ENCODE measurements at places on chromosomes 5 and 9.

DNA sequence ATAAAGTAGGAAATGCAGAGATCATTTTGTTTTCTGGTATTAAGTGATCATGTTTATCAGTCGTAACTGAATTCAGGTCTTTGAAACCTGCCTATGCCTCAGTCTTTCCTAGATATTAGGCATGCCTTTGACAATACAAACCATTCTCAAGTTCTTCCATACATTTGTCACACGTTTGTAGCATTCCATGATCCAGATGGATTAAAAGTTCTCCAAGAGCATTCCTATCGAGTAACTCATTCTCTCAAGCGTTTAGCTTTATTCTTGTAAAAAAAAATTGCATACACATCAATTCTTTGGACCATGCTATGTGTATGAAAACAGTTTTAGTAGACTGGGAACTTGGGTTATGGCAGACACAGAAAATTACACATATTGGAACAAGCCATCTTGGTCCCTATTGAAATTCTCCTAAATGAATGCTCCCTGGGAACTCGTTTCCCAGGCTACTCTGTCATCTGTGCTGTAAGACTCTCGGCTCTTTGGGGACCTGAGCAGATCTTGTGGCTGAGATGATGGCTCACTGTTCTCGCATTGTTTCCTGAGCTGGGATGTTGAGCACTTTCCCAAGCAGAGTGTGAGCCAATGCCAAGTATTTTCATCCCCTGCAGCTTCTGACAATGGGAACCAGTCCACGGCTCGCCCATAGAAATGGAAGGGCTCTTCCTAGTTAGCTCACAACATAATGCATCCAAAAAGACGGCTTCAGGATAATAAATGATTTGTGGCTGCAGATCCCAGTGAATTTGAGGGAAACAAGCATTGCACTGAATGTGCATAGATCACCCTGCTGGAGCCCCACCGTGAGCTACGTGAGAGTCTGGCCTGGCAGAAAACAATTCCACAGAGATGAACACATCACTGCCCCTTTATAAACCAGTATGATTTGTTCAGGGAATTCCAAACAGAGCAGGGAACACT, 230.2 kb downstream of the IRX1 start:
- no peak for DNase-seq

DNA sequence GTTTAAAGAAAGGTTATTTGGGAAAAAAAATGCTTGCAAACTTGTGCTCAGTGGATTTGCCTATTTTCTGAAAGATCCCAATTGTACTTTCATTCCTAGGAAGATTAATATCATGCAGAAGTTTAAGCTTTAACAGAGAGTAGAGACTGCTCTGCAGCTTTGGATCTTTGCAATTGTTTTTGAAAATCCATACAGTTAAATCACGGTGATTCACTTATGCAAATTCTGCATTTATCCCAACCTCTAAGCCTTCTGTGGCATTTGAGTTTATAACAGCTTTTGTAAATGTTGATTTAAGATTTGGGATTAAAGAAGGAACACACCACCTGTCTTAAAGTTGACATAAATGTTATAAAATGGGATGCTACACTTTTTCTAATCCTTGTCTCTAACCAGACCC, 134.4 kb downstream of the EBF1 start:
- no peak for DNase-seq

GRCh38 chr9:110869931-110870330, 168.3 kb downstream of the LPAR1 start:
- DNase-seq, result no peak

DNA sequence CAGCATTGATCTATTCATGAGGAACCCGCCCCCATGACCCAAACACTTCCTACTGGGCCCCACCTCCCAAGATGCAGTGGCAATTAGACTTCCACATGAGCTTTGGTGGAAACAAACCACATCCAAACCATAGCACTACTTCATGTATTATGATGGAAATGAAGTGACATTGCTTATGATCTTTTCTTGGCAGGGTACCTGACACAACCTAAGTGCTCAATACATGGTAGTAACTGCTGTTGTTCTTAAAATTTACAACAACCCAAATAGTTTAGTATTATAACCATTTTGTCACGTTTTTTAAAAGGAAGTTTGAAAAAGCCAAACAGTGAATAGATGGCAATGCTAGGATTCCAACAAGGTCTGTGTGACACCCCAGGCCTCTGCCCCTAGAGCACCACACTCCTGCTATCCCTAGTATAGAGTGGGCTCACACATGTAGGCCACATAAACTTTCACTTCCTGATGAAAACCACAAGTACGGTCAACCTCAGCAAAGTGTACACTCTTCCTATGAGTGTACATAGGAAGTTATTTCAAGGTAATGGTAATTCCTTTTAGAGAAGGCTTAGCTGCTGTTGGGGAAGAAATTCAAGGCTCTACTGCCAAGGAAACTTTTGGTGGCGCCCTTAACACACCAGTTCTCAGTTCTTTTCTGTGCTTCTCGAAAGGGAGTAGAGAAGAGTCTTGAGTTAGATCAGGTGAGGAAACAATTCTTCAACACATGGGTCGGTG, 97.6 kb downstream of the ARSB start:
- DNase-seq, result no peak
